ENCODE measurements at places on chromosomes 12 and 14. TPM values are rescaled to one million over a fixed set of nuclear protein-coding genes. Genes with fewer than 3 reads are reported as not detected.

The SMOC1 gene
- total RNA-seq, result 12.7 TPM

GRCh38 chr12:57740656-57741412, 2.3 kb upstream of the AGAP2 start:
- no peak for DNase-seq

- DNase-seq, result no peak
Measured at GRCh38 chr14:74202113-74202512, 37.1 kb upstream of the VSX2 start.

The SVOP gene
- not detected for total RNA-seq

- DNase-seq, result no peak
Measured at GRCh38 chr12:21552635-21553328, 26.7 kb downstream of the SPX start.

DNA sequence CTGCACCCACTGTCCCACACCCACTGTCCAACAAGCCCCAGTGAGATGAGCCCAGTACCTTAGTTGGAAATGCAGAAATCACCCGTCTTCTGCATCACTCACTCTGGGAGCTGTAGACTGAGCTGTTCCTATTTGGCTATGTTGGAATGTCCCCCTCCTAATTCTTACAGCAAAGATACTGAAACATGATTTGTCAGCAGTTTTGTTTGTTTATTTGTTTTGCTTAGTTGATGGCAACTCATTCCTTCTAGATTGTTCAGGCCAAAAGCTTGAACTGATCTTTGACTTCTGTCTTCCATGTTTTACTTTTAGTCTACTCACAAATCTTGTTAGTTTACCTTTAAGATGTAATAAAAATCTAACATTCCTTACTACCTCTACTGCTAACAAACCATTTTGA, 233.6 kb upstream of the MIS18BP1 start:
- no peak for DNase-seq

The COL2A1 gene
- not detected for total RNA-seq

Data from tibial nerve (tissue), 4 donors.